ENCODE measurements at places on chromosomes 3 and 15.
A peak's percentile ranks its signal among the peaks of the same experiment; 100 is the strongest.

DNA sequence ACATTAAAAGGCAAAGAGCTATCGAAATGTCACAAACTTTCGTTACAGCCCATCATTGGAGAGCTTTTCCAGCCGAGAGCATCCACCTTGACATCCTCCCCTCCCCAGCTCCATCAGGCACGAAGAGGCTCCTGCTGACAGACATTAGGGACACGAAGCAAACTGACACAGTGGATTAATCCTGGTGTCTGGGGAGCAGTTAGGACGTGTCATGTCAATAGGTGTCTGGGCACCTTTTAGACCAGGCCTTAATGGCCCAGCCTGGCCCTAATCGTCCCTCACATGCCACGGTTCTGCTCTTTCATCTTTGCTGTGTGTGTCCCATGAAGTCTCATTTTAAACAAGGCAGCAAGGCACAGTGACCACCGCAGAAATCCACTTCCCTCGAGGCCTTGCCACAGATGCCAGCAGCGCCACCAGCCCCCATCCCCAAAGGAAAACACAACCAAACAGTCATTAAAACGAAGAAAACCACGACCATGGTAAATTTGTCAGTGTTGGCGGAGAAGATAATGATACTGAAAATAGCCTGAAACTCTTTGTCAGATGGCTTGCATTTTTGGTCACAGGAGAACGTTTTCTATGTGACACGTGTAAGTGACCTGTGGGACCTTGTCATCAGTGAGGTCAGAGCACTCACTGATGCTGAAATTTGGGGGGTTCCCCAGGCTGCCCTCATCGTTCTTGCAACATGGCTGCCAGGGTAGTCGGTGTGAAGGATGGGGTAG lies 16.3 kb upstream of the PCSK6 start:
- DNase-seq: no peak

- no peak for DNase-seq
Observed at GRCh38 chr3:155070932-155071387, 9.2 kb upstream of the MME start.

GRCh38 chr3:46565607-46566039 lies 479 bp downstream of the LRRC2 start:
- no peak for DNase-seq

GRCh38 chr3:129123314-129124060 lies 1.9 kb upstream of the RAB43 start:
- DNase-seq: no peak

GRCh38 chr3:124374583-124374982 lies 355.7 kb upstream of the UMPS start:
- DNase-seq: no peak

GRCh38 chr3:16523778-16524177 lies 10.3 kb upstream of the RFTN1 start:
- no peak for DNase-seq

GRCh38 chr3:31732548-31732947 lies 199.8 kb downstream of the STT3B start:
- no peak for DNase-seq

- DNase-seq: no peak
Observed at GRCh38 chr3:52327486-52328290, 11.6 kb downstream of the DNAH1 start.

- DNase-seq: no peak
Observed at GRCh38 chr3:118811236-118811732, 223.4 kb downstream of the IGSF11 start.

DNA sequence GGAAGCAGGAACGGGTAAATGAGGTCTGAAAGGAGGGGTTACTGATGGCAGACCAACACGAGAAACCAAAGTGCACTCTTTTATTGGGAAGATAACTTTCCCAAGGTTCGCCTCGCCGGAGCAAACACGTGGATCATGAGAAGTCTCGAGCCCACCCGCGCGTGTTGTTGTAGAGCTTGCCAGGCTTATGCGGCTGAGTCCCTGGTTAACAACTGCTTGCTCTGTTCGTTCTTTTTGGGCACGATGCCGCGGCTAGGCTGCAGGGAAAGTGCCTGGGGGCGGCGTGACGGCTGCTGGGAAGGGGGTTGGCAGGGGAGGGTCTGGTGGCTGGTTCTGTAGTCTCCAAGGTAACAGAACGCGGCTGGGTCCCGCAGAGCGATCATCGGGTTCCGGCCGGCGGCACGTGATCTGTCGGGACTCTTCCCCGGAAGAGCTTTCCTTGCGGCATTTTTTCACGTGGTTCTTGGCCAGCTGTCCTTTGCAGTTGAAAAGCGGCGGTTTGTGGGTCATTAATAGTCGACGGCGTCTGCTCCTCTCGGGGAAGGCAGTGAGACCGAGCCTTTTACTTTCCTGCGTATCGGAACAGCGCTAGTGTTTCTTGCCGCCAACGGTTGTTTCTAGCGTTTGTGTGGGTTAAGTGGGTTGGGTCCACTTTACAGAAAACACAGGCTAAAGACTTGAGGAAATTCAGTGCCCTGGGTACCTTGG lies 1.5 kb downstream of the MGA start:
- peak; percentile 55 for DNase-seq

- DNase-seq: no peak
Observed at GRCh38 chr15:40306908-40307307, 827 bp downstream of the PLCB2 start.

GRCh38 chr15:57343048-57343447 lies 33.3 kb upstream of the CGNL1 start:
- DNase-seq: no peak

DNA sequence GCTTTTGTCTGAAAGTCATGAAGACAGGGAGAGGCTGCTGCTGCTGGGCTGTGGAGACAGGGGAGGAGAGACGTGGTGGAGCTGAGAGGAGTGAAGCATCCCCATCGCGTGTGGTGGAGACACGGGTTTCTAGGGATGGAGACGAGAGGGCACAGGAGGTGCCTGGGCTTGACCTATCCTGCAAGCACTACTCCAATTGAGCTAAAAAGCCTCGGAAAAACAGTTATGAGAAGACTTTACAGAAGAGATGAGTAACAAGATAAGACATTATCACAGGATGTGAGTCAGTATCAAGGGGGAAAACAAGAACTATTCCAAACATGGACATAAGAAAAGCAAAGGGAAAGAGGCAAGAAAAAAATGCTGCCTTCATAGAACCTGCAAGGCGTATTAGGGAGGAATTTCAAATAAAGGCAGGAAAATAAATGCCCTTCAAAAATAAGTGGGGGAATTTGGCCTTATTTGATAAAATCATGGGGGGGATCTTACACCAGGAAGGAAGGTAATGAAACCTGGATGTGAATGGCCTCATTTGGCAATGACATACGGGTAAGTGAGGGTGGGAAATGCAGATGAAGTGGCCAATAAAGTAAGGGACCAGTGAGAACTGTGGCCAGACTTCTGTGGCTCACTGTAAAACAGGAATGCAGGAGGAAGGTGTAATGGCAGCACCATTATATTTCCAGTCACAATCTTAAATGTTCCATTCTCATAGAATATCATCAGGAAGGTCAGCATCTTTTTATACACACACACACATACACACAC lies 97.9 kb downstream of the PLD1 start:
- no peak for DNase-seq
